ENCODE measurements at places on chromosomes 12 and 14.

DNA sequence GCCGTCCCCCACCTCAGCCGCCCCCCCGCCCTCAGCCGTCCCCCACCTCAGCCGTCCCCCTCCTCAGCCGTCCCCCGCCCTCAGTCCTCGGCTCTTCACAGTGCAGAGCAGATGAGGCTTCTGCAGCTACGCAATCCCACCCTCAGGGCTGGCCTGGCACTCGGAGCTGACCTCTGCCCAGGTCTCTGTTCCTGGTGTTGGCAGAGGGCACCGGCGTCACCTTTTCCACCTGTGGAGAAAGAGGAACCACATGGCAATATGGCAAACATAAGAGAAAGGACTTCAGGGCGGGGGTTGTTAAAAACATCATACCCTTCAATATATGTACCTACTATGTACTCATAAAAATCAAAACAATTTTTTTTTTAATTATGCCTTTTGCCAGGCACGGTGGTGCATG lies 45.8 kb downstream of the MLXIP start:
- no peak for DNase-seq

- DNase-seq: no peak
Measured at GRCh38 chr12:43159506-43159905, 392.5 kb downstream of the ADAMTS20 start.

- no peak for DNase-seq
Measured at GRCh38 chr14:103849151-103849886, 1.9 kb upstream of the PPP1R13B start.

DNA sequence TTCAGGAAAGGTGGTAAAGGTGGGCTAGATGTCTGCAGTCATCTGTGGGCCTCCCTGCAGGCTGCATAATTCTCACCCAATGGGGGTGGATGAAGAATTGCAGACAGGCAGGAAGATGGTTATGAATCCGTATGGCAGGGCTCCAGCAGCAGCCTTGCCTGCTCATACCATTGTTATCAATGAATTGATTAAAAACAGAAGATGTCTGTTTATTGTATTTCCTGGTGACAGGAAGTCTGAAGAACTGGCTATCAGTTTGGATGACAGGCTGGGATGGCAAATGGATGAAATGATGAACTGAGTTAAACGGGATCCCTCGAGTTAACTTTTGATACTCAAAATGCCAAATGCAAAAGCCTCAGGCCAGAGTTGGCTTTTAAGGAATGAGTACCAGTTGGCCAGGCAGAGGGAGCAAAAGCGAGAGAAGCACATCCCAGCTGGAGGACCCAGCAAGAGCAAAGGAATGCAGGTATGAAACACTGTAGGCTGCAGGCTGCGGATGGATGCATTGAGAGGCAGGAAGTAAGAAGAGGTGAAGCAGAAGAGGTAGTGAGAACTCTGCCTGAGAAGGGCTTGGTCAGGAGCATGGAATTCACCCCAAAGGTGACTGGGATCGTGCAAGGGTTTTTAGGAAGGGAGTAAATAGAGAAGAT lies 550.0 kb upstream of the TBX3 start:
- no peak for DNase-seq
